ENCODE measurements at places on chromosomes 1 and 21.

DNA sequence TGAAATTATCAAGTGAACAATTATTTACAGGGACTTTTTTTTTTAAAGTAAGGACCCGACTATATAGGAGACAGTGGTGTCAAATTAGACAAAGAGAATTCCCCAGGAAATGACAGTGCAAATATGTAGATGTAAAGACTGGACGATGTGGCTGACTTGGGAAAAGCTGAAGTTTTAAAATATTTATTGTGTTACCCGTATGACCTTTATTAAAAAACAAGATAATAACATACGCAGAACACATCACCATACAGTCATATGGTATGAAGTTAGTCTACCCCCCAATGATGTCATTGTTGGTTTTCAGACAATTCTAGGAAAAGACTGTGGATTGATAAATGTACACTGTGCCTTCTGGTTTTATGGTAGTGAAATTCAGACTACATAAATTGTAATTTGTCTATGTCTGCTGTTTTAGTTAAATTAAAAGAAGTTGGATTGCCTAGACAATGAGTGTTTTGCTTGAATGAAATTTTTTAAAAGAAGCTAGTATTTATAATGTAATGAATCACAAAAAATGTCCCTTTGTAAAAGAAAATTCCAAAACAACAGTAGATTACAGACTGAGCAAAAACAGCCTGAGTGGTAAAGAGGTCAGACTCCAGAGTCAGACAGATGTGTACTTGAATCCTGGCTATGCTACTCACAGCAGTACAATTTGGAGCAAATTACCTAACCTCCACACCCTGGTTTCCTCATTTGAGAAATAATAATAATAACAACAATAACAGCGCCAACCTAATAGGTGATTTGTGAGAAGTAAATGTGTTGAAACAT lies 15.5 kb upstream of the PDC start:
- DNase-seq, result no peak

DNA sequence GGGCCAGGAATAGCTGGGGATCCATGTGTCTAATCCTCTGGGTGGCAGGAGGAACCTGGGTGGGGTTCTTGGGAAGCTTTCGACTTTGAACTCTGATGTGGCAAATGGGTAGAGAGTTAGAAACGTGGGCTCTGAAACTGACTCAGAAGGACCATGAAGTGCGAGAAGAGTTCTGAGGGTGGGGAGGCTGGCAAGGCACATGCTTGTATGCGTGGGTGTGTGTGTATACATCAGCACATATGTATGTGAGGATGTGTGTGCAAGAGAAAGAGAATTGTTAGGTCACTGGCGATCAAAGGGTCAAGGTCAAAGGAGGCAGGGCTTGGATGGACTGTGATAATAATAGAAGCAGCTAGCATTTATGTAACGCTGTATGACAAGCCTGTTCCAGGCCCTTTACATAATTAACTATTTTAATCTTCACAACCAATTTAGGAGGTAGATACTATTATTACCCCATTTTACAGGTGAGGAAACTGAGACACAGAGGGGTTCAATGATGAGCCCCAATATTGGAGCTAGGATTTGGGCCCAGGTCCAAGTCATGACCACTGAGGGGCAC lies 84.5 kb upstream of the POU3F1 start:
- DNase-seq, result no peak

DNA sequence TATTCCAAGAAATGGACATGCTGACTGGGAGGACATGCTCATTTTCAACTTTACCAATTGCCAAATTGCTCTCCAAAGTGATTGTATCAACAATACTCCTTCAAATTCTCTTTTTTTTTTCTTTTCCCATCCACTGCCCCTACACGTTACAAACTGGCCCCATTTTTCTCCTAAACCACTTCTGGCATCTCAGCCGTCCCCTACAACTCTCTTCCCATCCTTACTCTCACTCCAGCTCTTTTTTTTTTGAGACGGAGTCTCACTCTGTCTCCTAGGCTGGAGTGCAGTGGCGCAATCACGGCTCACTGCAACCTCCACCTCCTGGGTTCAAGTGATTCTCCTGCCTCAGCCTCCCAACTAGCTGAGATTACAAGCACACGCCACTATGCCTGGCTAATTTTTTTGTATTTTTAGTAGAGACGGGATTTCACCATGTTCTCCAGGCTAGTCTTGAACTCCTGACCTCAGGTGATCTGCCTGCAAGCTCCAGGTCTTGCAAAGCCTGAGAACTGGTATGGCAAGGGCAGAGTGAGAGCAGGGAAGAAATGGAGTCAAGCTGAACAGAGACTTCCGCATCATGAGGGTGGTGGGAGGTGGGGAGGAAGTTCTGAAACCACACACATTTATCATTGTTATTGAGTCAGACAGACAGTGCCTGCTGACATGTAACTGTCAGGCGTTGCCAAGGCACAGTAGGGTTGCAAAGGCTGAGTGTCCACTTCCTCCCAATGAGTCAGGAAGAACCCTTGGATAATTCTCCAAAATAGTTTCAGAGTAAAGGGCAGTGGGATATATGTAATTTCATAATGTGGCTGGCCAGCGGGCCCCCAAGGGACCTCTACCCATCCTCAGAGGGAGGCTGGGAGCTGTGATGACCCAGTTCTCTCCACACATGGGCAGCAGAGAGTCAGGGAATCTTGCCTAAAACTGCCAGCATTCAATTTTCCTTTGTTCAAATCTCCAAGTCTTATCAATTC lies 17.4 kb downstream of the CELA3A start:
- DNase-seq, result peak; percentile 36

DNA sequence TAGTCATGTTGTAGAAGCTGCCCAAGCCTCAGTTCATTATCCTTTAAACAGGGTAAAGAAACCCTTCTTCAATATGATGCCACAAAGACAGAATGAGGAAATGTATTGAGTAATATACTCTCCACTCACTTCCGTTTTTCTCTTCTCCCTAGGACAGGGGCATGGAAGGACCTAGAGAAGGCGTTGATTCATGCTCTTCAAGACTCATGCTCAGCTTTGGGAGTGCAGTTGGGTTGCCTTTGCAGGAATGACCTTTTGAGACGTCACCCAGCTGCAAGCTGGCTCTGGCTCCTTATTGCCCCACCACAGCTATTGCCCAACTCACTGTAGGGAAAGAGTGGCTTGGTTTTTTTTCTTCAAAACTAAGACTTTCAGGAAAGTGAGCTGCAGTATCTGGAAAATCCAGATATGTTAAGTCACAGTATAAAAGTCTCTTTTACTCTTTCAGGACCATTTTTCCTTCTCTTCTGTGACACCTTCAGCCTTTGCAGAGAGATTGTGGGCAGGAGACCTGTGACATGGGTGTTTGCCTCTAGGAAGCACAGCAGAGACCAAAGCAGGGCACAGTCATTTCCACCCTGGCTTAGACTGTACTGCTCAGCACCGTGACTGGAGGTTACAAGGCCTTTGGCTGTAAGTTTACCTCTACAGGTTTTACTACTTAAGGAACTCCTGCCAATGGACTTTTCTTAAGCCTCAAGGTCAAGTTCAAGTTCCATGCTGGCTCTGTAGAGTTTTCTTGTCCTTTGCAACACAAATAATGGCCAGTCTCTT lies 39.5 kb downstream of the XCL2 start:
- no peak for DNase-seq

DNA sequence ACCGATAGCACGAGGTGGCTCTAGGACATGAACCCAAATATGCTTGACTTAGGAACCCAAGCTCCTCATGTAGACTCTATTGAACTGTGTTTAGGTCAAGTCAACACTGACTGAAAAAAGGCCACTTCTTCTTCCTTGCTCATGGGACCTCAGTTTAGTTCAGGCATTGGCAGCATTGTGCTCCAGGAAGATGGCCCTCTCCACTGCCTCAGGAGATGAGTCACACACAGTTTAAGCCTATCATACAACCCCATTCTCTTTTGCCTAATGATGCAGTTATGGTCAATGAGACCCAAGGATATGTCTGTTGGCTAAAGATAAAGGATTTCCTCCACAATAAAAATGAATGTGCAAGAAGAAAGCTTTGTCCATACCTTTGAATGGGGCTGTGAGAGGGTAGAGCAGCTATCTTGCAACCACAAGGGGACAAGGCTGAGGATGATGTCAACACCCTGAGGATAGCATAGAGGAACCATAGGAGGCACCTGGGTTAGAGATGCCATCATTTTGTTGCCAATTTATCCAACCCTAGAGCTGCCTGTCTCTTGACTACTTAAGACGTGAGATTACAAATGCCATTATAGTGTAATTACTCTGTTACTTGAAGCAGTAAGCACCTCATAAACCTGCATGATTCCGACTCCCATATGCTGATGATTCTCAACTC lies 3.0 kb upstream of the TRIM63 start:
- no peak for DNase-seq

- DNase-seq, result no peak
These were observed 56.7 kb downstream of the PTPN14 start for GRCh38 chr1:214494706-214495105.

DNA sequence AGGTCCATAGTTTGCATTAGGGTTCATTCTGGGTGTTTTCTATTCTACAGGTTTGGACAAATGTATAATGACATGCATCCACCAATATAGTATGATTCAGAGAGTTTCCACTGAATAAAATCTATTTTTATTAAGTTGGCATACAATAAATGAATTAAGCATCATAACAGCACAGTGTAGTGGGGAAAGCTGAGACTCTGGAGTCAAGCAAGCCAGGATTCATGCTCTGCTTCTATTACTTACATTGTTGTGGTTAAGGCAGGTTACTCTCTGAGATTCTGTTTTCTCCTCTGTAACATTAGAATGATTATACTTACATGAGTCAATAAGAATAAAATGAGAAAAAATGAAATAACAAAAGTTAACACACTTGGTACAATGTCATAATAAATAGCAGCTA lies 131.3 kb downstream of the SLC30A10 start:
- DNase-seq, result no peak

GRCh38 chr1:50982611-50983010 lies 12.6 kb downstream of the CDKN2C start:
- DNase-seq, result no peak

DNA sequence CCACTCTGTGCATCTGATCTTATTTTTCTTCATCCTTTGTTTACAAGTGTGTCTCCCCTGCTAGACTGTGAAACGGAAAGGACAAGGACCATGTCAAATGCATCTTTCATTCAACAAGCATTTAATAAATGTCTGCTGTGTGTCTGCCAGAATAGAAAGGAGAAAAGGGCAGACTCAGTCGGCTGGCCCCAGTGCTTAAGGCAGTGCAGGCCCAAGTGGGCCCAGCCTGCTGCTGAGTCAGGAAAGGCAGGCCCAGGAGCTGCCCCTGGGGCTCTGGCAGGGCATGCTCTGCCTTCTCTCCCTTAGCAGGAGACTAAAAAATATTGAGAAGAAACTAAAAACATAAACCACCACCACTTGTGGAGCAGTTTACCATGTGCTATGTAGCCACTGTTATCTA lies 38.1 kb downstream of the PLEKHA6 start:
- no peak for DNase-seq

- peak; percentile 49 for DNase-seq
These were observed 1.1 kb downstream of the LAMB3 start for GRCh38 chr1:209651138-209651587.

DNA sequence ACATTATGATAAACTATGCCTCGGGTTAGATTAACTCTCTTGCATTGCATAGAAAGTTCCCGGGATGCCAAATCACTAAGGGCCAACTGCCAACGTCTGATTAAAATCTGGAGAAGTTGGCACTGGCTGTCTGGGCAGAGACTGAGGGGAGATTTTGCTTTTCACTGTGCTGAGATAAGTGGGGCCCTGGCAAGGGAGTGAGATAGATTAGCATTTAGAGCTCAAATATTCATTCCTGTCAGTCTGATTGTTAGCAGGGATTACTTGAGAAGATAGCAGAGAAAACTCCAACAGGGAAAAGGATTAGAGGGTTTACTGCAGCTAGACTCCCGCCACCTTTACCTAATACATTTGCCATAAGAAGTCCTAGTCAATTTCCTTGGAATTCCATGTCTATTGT lies 714.1 kb upstream of the CHRM3 start:
- no peak for DNase-seq

DNA sequence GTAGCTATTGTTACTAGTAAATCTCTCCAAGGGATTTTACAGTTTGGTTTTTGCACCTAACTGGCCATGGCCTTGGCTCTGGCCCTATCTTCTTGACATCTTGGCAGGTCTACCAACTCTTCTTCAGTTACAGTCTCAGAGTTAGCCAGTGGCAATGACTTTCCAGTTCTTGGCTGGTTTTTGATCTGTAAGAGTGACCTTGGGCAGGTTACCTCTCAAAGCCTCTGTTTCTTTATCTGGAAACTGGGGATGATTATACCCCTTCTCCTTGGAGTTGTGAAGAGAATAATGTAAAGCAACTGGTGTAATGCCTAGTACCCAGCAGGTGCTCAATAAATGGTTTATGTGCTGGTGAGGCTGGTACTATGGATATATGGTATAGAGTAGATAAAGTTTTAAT lies 6.7 kb downstream of the PHGDH start:
- DNase-seq, result no peak

DNA sequence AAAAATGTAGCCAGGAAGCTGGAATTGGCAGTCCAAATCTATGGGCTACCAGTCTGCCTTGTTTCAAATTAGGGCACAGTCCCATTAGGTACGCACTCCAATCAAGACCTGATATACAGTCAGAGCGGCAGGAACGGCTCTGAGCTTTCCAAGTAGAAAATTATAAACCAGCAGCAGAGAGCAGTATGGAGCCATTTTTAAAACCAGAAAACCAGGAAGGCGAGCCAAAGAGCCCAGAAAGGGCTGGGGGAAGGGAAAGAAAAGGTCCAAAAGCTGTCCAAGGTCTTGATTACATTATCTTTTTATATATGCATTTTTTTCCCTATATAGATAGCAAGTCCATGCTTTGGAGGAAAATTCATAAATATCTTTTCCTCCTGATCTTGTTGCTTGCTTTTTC lies 719.0 kb downstream of the RWDD3 start:
- DNase-seq, result no peak

DNA sequence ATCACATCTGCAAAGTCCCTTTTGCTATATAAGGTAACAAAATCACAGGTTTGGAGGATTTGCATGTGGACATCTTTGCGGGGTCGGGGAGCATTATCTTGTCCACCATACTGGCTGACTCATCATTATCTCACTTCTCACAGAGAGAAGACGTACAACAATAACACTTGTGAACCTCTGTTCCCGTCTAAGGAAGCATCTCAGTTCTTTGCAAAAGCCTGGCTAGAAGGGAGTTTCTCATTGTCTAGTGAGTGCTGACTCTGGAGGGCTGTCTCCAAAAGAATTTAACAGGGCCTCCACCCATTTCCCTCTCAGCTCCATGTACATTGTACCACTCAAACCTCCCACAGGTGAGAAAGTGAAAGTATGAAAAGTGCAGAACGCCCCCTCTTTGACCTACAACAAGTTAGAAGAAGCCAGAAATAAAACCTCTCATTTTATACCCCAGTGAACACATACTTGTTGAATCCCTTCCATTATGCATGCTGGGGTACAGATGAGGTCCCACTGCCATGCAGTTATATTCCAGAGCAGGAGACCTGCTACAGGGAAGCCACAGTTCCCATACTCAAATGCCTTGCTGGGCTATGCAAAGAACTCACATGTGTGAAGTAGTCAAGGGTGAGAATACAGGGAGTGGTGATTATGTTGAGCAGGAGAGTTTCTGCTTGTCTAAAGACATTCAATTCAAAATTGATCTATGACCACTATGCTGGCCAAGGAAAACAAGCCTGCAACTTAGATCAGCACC lies 121.7 kb upstream of the PRDX6 start:
- no peak for DNase-seq

- no peak for DNase-seq
These were observed 97.8 kb upstream of the LPGAT1 start for GRCh38 chr1:211928290-211928801.

Measured in stimulated activated CD8-positive, alpha-beta memory T cell treated with anti-CD3 and anti-CD28 coated beads, Interleukin-4, amount 100 ng/mL, for 24 hours (primary cell).